ENCODE measurements at places on chromosomes 11 and 22. TPM values are rescaled to one million over a fixed set of nuclear protein-coding genes. Genes with fewer than 3 reads are reported as not detected.

Gene IGF2
- 79.9 TPM for total RNA-seq

Gene LRRC56
- total RNA-seq = 0.13 TPM

Gene POTEH
- total RNA-seq = not detected

Gene PCSK7
- 22.3 TPM for total RNA-seq

Gene OR4C11
- total RNA-seq = not detected

Gene OR5D14
- total RNA-seq = not detected

Gene PIWIL4
- 0.78 TPM for total RNA-seq

Gene RBMXL2
- not detected for total RNA-seq

Gene SYCE3
- not detected for total RNA-seq

Gene UQCR10
- 381 TPM for total RNA-seq

Gene JAM3
- 23.1 TPM for total RNA-seq

Gene APOL4
- total RNA-seq = 5.0 TPM

Gene MMP11
- 25.3 TPM for total RNA-seq

Gene MRGPRX4
- not detected for total RNA-seq

Gene NRIP3
- 1.0 TPM for total RNA-seq

Gene LBHD1
- total RNA-seq = 3.2 TPM

Gene GCAT
- 31.0 TPM for total RNA-seq

Gene C11orf42
- total RNA-seq = not detected

Gene OR52E8
- total RNA-seq = not detected

Gene TRIM29
- total RNA-seq = not detected

Gene PES1
- total RNA-seq = 19.3 TPM

Gene MTFP1
- total RNA-seq = 15.1 TPM

Gene CELSR1
- total RNA-seq = 7.6 TPM

Gene BRSK2
- total RNA-seq = 0.67 TPM

Gene OR8G1
- not detected for total RNA-seq

Gene TPBGL
- total RNA-seq = 0.11 TPM

Gene CD82
- total RNA-seq = 54.6 TPM

Gene LDHAL6A
- not detected for total RNA-seq

Gene MCAT
- total RNA-seq = 16.9 TPM

Gene ASRGL1
- total RNA-seq = 4.1 TPM

Gene MAPK12
- total RNA-seq = 13.2 TPM

Gene MPPED2
- total RNA-seq = 8.9 TPM

Gene OTOG
- total RNA-seq = not detected

Gene OR52H1
- not detected for total RNA-seq

Gene IGHMBP2
- total RNA-seq = 13.5 TPM

Data from Right ventricle myocardium superior (tissue), 1 donor.